ENCODE measurements at places on chromosomes 3 and 15. TPM values are rescaled to one million over a fixed set of nuclear protein-coding genes. Genes with fewer than 3 reads are reported as not detected.

Gene GABPB1
- polyA plus RNA-seq = 31.6 TPM

Gene SOX14
- not detected for polyA plus RNA-seq

Gene SEMA3F
- not detected for polyA plus RNA-seq

Gene IL17RE
- polyA plus RNA-seq = 1.6 TPM

Gene CCDC71
- 2.1 TPM for polyA plus RNA-seq

Gene PEX5L
- polyA plus RNA-seq = 0.06 TPM

Gene SERPINI1
- 14.7 TPM for polyA plus RNA-seq
